GM23248 (cell line): ENCODE measurements at places on chromosomes 3 and 15. TPM values are rescaled to one million over a fixed set of nuclear protein-coding genes. Genes with fewer than 3 reads are reported as not detected.

Gene MUC4
- total RNA-seq = not detected in 2 replicates

DNA sequence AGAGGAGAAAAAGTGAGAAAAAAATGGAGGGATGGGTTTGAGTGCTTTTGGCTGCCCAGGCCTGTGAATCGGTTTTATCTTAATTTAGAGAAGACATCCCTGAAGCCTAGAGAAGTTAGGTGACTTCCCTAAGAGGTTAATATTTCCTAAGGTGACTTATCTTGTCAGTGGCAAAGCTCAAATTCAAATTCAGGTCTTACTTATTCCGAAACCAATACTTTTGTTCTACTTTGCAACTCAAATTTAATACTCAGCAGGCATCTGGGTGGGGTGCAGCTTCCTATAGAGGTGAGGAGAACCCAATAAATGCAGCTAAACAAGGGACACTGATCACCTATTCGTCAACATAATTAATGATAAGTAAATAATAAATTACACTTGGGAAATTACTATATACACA, 54.9 kb upstream of the MYRIP start:
- no peak for DNase-seq
- H3K4me3 ChIP-seq = no peak overlapping the region
- H3K36me3 ChIP-seq = no peaks in the 10 kb centered on the region
- H3K4me1 ChIP-seq = no peaks in the 10 kb centered on the region

- H3K4me3 ChIP-seq = no peak overlapping the region
- no peaks in the 10 kb centered on the region for H3K36me3 ChIP-seq
- no peak for DNase-seq
- no peaks in the 10 kb centered on the region for H3K4me1 ChIP-seq
- no peak overlapping the region for H3K27ac ChIP-seq
- H3K27me3 ChIP-seq = no peaks in the 10 kb centered on the region
These were observed 156.8 kb upstream of the ADAMTS9 start for GRCh38 chr3:64844558-64844957.

GRCh38 chr15:98147415-98147814, 186.9 kb downstream of the ARRDC4 start:
- H3K27ac ChIP-seq = no peak overlapping the region
- no peak for DNase-seq
- H3K27me3 ChIP-seq = no peaks in the 10 kb centered on the region
- H3K36me3 ChIP-seq = no peaks in the 10 kb centered on the region

GRCh38 chr3:12983319-12983718, 89.9 kb downstream of the IQSEC1 start:
- no peak for DNase-seq
- no peaks in the 10 kb centered on the region for H3K27me3 ChIP-seq
- no peaks in the 10 kb centered on the region for H3K36me3 ChIP-seq
- H3K4me1 ChIP-seq = no peaks in the 10 kb centered on the region
- H3K4me3 ChIP-seq = no peak overlapping the region
- no peak overlapping the region for H3K27ac ChIP-seq
